Neuronal stem cell (in vitro differentiated cells): ENCODE measurements at places on chromosomes 2 and 18.

- H3K27ac ChIP-seq, result no peak overlapping the region
- no peaks in the 10 kb centered on the region for H3K36me3 ChIP-seq
- H3K4me3 ChIP-seq, result no peak overlapping the region
- peak; percentile 32 for DNase-seq
- no peaks in the 10 kb centered on the region for H3K4me1 ChIP-seq
Observed at GRCh38 chr2:102753563-102754159, 8.2 kb upstream of the TMEM182 start.

DNA sequence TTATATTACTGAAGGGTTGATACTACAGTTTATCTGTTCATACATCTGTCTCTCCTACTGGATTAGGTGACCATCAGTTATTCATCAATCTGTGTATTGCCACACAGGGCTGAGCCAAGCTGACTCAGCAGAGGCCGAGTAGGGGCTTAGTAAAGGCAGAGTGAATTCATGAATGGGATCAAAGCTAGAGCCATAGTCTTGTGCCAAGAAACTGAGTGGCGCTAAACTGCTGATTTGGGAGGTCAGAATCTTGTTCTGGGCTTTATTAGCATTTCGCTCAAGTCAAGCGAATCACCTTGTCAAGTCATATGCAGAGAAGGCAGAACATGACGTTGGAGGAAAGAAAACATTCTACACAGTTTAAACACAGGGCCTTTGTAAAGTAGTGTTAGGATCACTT lies 34.1 kb downstream of the SOCS6 start:
- H3K4me1 ChIP-seq, result no peaks in the 10 kb centered on the region
- H3K27ac ChIP-seq, result no peak overlapping the region
- no peaks in the 10 kb centered on the region for H3K27me3 ChIP-seq

DNA sequence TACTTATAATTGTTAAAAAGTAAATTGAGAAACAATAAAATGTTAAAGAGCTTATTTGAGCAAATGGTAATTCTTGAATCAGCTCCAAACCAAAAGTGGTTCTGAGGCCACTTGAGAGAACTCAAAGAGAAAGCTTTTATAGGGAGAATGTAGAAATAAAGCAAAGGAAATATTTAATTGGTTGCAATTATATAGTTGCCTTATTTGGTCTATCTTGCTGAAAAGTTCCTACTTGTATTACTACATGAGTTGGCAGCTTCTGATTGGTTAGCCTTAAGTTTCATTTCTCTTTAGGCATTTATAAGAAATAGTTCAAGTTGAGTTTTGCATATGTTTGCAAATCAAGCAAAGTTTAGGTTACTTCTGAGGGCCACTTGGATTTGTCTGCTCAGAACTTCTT lies 38.1 kb downstream of the SCN2A start:
- no peak overlapping the region for H3K27ac ChIP-seq
- no peaks in the 10 kb centered on the region for H3K27me3 ChIP-seq
- H3K36me3 ChIP-seq, result no peaks in the 10 kb centered on the region
- DNase-seq, result no peak

DNA sequence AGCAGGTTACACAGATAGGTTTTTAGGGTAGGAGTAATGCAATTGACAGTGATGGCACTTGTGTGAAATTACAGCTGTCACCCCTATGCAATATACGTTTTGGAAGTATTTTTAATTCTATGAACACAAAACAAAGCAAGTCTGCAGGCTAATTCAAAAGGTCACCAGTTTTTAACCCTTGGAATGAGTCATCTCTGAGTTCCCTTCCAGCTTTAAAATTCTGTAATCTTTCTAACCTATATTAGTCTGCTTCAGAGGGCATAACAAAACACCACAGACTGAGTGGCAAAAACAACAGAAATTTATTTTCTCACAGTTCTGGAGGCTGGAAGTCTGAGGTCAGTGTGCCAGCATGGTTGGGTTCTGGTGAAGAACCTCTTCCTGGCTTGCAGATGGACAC lies 596.9 kb upstream of the HNMT start:
- H3K36me3 ChIP-seq, result no peaks in the 10 kb centered on the region
- H3K27ac ChIP-seq, result no peak overlapping the region
- DNase-seq, result no peak
- H3K27me3 ChIP-seq, result no peaks in the 10 kb centered on the region

DNA sequence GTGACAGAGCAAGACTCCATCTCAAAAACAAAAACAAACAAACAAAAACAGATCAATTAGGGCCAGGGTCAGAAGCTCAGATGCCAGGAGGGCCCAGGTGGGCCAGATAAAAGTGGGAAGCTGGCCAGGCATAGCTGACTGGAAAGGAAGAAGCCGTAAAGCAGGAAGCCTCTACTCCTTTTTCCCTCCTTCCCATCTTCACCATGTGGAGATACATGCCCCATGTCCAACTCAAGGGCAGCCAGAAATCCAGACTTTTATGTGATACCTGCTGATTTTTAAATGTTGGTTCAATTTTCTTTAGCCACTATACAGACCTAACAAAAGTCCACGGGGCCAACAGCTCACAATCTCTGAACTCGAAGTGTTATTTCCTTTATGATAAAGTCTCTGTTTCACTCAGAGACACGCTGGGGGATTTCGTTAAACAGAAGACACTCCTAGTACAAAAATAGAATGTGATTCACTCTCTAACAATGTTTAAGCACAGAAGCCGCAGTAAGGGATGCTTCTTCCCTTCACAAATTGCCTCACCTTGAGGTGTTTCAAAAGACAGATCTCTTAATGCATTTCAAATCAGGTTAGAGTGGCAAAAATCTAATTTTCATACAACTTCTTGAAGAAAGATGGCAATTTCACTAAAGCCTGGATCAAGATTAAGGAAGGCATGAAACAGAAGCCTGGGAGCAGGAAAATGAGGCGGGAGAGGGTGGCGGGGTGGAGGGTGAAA lies 14.0 kb downstream of the TMEM247 start:
- peaks cover 23% of the 10 kb centered on the region for H3K27me3 ChIP-seq
- no peak overlapping the region for H3K27ac ChIP-seq
- no peak for DNase-seq
- H3K36me3 ChIP-seq, result no peaks in the 10 kb centered on the region
